Chondrocyte (in vitro differentiated cells): ENCODE measurements at places on chromosomes 6 and 20. TPM values are rescaled to one million over a fixed set of nuclear protein-coding genes. Genes with fewer than 3 reads are reported as not detected.

DNA sequence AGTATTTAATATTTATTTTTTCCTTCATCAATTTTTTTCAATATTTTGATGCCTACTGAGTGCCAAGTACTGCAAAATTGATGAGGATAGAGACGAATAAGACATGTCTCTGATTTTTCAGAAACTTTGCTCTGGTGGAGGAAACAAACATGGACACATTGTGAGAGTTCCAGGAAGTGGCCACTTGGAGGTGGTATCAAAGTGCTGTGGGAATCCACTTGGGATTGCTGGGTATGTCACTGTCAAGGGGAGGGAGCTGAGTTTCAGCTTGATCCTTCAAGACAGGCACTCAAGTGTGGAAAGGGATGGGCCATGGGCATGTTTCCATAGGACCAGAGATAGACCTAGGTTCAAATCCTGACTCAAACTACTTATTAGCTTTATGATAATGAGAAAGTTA is 24.5 kb upstream of the ABCC10 start:
- DNase-seq = no peak

DNA sequence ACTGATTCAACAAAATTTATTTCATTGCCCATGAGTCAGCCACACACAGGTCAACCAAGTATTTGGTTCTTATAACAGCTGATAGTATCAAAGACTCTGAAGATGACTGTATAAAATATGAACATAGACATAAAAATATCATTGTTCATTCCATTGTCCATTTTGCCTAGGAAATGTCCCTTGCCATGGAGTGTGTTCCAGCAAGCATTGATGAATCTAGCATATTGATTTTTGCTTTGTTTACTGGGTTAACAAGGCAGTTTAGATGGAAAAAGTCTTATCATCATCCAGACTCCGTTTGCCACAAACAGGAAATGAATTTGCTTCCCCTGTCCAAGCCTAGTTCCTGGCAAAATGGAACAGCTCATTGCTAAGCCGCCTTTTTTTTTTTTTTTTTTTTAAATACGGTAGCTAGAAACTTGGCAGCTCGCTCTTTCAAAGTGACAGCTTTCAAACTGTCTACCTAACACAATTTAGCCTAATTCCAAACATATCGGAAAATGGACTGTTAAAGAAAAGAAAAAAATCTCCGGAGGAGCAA is 7.5 kb downstream of the F13A1 start:
- DNase-seq = no peak

DNA sequence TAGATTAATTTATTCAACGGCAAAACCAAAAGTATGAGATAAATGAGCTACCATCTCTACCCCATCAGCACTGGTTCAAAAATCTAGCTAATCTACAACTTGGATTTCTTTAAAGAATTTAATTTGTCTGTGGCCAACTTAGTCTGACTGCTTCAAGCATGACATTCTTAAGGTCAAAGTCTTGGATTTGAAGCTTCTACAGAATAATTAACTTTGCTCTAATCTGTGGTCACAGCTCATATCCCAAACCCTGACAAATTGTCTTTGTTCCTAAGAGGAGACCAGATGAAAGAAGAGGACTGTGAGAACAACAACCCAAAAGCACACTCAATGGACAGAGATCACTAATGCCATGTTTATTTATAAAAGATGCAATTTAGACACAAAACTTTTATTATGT is 166.9 kb upstream of the EPHA7 start:
- DNase-seq = no peak

GRCh38 chr6:167660944-167661551 is 165.7 kb upstream of the AFDN start:
- no peak for DNase-seq

DNA sequence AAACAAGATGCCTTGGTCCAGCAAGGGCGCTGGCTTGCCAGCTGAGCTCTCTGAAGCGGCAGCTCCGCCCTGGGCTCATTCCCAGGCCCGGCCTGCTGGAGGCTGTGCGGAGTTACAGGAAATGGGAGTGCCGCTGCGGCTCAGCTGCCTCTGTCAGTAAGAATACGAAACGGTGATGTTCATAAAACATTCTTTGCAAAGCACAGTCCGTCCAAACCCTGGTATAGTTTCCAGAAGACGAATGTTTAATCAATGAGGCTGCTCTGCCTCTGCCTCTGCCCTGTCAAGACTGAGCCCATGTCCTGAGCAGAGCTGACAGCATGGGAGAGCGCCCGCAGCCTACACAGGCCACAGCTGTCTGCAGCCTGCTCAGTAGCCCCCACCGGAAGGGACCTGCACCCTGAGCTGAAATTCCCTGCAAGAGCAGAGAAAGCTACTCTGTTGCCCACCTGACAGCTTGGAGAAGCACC is 153.3 kb upstream of the SNX9 start:
- no peak for DNase-seq

GRCh38 chr6:4611429-4612129 is 164.6 kb upstream of the CDYL start:
- DNase-seq = no peak

DNA sequence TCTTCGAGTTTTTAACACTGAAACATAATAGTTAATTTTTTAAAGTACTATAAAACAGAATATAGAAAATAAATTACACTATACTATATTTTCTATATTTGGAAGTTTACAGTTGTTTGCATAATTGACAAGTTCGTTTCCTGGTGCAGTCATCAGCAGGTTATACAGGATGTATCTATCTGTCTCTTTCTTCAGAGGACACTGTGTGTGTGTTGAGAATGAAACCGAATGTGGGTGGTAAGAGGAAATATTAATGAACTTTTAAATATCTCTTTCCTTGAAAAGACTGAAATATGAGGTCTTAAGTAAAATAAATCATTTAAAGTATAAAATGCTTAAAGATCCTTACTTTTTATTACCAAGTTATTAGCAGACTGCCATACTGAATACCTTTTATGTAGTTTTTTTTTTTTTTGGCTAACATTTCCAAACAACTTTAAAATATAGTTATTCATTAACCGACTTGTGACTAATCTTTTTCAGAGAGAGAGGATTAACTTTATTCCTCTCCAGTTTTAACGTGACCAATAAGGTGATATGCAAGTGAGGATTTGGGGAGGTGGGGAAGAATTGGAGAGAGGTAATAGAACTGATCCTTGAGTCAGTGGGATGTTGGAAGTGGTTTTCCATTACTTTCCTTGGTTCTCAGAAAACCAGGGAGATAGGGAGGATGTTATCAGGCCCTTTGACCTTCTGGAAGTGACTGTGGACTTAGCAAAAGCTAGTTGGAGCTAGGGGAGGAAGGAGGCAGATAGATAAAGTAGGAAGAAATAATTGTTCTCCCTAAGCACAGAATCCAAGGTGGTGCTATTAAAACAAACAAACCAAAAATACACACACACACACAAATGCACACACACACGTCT is 380.0 kb upstream of the FLRT3 start:
- DNase-seq = no peak

- DNase-seq = no peak
Observed at GRCh38 chr20:59547596-59547995, 56.7 kb upstream of the PHACTR3 start.

DNA sequence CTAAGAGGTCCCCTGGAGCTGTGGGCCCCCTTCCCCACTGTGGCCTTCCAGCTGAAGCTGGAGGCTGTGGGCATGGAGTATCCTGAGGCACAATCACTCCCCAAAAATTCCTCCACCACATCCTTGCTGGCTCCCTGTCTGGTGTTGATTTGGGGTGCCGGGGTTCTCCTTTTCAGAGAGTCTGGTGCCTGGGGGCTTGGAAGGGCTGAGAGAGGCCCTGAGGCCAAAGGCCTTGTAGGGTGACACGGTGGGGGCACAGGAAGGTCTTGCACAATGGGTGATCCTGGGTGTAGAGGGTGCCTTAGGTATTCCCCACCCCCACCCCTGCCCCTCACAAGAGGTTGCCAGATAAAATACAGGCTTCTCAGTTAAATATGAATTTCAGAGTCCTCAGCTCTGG is 33.2 kb upstream of the VEGFA start:
- no peak for DNase-seq

DNA sequence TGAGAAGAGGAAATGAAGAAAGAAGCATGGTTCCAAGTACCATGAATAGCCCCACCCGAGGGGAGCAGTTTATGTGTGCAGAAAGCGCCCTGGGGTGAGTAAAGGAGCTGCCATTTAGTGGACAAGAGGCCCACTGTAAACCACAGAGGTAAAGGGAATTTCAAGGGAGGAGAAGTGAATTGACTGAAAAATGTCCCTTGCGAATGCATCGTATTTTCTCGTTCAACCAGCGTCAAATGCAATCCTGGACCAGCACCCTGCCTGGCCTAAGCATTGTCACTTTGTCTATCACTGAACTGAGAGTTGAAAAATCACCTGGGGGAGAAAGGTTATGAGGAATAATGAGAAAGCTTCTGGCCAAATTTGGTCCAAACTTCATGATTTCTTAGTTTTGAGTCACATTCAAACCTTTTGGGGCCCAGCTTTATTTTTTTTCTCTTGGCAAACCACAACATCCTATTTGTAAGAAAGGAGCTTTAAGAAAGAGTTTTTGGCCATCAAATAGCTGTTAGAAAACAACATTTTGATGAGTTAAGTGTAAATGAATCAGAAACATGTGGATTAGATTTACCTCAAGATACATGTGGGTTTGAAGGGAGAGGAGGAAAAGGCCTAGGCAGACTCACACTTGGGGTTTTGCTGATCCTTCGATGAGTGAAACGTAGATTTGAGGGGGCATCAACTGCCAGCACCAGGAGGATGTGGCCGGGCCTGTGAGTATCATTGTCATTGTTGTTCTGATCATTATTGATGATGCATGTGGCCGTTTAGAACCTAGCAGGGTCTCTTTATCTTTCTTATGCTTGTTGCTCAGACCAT is 214.0 kb downstream of the CLIC5 start:
- DNase-seq = no peak

DNA sequence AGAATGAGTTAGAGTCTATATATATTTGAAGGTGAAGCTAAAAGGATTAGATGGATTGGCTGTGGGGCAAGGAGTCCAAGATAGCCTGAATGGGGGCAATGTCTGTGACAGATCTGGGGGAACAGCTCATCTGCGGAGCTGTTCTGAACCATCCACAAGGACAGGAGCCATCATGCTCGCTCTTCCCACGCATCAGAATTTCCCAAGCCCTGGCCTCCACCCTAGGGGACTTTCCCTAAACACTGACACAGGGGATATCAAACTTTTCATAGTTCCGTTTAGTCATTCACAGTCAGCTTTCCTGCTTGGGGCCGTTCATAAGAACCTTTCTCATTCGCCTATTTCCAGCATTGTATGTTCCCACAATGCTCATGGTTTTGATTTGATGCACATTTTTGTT is 37.6 kb upstream of the CCN6 start:
- no peak for DNase-seq

DNA sequence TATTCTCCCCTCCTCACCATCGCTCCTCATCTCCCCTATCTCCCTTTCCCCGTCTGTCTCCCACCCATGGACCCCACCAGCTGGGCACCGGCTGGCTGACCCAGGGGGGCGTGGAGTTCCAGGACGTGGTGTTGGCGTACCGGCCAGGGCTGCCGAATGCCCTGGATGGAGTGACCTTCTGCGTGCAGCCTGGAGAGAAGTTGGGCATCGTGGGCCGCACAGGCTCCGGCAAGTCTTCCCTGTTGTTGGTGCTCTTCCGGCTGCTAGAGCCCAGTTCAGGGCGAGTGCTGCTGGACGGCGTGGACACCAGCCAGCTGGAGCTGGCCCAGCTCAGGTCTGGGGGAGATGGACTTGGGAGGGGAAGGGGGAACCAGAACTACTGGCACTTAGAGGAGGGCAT is 7.7 kb downstream of the DLK2 start:
- no peak for DNase-seq

DNA sequence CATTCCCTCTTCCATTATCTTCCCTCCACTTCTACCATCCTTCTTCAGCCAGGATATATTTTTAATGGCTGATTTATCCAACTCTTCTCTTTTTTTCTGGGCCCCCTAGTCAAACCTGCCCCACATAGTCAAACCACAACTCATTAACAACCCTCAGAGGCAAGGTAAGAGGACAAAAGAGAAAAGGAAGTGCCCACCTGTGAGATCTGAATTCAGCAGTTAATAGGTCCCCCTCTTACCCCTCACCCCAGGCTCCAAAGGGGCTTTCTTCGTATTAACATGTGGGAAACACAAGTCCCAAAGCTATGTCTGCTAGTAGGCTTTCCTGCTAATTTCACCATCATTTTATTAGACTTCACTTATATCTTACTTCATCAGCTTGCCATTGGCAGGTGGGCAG is 44.1 kb upstream of the TSPYL1 start:
- DNase-seq = no peak

DNA sequence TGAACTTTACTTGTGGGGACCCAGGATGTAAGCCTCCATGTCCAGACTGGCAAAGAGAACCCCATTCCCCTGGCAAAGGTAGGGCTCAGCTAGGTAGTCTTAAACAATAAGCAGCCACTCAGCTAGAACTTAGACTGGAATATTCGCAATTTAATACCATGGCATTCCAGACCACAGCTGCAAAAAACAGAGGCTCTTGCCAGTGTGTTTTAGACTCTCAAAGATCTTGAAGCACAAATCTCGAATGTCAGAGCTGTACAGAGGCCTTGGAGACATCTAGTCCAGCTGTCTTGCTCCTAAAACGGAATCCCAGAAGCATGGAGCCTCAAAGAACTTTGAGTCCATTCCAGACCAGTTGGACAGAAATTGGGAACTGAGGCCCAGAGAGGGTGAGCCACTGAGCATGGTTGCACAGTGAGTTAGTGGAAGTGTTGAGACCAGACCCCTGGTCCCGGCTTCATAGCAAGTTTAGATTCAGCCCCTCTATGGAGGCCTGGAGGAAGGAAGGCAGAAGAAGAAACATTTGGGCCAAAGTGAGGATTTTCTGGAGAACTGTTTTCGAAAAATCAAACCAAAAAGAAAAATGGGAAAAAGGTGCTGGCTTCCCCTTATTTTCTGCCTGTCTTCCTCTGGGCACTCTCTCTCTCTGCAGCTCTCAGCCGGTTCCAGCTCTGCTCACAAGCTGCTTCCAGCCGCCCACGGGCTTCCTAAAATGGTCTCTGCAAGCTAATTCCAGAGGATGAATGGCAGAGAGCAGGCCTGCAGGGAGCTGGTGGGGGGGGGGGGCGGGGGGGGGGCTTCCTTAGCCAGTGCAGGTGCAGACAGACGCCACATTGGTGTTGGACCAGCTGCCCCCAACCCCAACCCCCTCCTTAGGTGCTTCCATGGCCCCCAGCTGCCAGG is 32.4 kb downstream of the AAR2 start:
- no peak for DNase-seq

Gene BMP2
- total RNA-seq = 0.85 to 1.1 TPM (median 0.92 TPM) in 3 replicates

Gene KHDC1
- 4.0 to 4.5 TPM (median 4.3 TPM) in 3 replicates for total RNA-seq

Gene FAM162B
- not detected in 3 replicates for total RNA-seq

Gene RHAG
- total RNA-seq = not detected in 3 replicates

Gene MCCD1
- total RNA-seq = not detected in 3 replicates

Gene C6orf15
- 0.37 TPM in 1 of 3 replicates, not detected in the others for total RNA-seq

Gene APCDD1L
- 20.7 to 26.3 TPM (median 22.5 TPM) in 3 replicates for total RNA-seq

Gene MAFB
- 3.0 to 5.4 TPM (median 4.2 TPM) in 3 replicates for total RNA-seq

Gene HSPA12B
- 0.10 to 0.26 TPM in 2 of 3 replicates, not detected in the other for total RNA-seq

Gene MUCL3
- total RNA-seq = 0.07 TPM in 1 of 3 replicates, not detected in the others

Gene TMEM14C
- total RNA-seq = 115 to 119 TPM (median 117 TPM) in 3 replicates

Gene BMP5
- not detected in 3 replicates for total RNA-seq
